ENCODE measurements at places on chromosomes 12 and 14.
A peak's percentile ranks its signal among the peaks of the same experiment; 100 is the strongest.

DNA sequence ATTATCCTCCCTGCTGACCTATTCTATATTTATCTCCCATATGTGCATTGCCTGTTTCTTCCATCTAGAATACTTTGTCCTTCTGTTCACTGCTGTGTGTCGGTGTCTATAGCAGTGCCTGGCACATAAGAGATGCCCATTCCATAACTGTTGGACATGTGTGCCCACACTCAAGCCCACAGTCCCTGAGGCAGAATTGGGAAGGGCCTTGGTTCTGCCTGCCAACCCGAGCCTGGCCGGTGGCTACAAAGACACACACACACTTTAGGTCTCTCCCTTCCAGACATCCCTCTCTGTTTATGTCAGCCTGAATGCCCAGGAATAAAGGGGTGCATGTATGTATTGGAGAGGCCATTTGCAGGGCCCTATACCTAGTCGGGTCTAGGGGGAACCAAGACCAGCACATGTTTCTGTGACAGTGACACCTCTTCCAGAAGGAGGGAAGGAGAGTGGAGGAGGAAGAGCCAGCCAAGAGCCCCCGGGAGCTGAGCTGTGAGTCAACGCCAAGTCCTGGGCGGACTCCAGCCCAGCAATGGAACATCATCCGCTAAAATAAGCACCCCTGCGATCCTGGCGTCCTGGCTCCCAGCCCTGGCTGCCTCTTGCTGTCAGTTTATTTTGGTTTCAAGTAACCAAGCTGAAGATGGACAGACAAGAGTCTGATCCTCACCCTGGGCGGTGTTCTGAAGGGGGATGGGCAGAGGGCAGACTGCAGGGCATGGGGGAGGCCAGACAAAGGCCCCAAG is 4.3 kb upstream of the ASB2 start:
- DNase-seq = no peak

DNA sequence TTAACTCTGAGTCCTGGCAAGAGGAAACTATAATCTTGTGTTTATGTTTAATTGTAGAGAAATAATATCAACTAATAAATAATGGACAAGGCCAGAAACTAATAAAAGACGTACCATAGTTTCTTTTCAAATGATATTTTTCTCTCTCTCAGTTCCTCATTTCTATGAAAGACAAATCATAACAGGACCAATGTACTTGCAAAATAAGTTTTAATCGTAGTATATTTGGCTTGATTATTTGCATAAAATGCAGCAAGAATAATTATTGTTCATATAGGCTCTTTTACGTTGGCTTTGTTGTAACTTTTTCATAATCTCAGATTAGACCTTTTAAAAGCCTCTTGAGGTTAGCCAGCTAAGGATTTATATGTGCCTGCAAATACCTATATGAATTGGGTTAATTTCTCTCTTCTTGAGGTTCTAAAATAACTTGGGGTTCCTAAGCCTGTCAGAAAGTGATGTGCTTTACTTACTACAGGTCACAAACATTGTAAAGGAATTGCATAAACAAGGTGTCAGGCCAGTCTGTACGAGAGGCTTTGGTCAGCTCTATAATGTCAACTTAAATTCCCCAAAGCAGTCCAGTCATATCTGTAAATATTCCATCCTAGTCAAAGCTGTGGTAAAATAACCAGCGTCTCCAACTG is 152.8 kb upstream of the PTPRQ start:
- DNase-seq = no peak

GRCh38 chr14:62378057-62378456 is 615.8 kb downstream of the SNAPC1 start:
- DNase-seq = no peak

- DNase-seq = peak; percentile 12
Observed at GRCh38 chr12:130838284-130838950, 633 bp downstream of the STX2 start.

DNA sequence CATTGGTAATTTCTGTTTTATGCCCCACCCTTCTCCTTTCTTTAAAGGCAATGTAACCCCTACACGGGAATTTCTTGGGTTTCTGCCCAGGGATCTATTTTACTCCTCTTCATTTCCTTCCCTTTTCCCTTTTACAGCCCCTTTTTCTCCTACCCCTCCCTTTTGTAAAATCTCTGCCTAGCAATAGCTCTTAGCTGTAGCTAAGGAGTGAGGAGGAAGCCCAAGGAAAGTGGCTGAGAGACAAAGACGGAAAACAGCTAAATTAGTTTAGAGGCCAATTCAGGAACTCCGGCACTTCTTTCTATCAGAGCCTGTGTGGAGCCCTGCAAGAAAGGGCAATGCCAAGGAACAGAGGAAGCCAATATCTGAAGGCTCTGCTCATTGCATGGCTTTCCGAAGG is 40.3 kb downstream of the SOCS2 start:
- no peak for DNase-seq

DNA sequence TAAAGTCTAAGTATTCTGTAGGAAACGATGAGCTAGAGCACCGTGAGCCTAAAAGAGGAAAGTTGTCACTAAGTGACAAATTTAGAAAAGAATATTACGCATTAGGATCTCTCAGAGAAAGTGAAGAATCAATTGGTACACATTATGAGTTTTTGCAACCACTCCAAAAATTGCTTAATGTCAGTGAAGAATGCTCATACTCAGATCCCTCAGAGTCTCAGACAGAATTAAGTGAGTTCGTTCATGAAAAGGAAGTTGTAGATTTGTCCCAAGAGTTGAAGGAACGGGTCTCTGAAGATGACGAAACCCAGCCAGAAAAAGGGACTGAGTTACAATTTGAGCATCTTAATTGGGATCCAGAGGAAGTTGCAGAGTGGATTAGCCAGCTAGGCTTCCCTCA is 1.5 kb downstream of the SAMD15 start:
- DNase-seq = no peak

DNA sequence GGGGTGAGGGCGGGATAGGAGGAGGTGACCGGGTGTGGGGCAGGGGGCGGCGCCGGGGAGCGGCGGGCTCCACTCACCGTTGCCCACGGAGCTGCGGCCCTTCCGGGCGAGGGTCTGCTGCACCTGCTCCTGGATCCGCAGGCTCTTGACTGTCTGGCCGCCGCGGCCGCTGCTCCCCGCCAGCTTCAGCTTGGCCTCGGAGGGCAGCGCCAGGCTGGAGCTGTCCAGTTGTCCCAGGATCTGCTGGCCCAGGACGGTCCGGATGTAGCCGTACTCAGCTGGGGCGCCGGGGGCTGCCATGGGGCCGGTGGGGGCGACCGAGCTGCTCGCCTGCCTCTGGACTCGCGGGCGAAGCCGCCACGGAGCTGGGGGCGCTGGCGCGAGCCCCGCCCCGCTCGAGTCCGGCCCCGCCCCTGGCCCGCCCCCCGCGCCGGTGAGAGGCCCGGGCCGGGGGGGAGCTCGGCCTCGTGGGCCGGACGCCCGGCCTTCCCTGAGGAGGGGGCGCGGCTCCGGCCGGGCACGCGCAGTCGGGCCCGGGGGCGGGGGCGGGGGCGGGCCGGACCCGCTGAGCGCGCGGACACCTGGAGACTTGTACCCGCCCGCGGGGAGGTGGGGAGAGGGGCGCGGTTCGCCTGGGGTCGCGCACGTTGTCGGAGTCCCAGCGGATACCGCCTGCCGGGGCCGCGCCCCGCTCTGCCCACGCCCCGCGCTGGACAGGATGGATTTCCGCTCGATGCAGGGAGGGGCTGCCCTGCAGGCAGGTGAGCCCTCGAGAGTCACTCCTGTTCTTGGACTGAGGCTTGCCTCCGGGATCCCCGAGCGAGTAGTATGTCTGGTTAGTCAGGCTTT is at the start of gene PKP2:
TSS of gene PKP2 (minus strand) at position 346 of the 849 bp plus-strand sequence. CDS start at position 300, 46 bp downstream.
- peak; percentile 0 for DNase-seq

DNA sequence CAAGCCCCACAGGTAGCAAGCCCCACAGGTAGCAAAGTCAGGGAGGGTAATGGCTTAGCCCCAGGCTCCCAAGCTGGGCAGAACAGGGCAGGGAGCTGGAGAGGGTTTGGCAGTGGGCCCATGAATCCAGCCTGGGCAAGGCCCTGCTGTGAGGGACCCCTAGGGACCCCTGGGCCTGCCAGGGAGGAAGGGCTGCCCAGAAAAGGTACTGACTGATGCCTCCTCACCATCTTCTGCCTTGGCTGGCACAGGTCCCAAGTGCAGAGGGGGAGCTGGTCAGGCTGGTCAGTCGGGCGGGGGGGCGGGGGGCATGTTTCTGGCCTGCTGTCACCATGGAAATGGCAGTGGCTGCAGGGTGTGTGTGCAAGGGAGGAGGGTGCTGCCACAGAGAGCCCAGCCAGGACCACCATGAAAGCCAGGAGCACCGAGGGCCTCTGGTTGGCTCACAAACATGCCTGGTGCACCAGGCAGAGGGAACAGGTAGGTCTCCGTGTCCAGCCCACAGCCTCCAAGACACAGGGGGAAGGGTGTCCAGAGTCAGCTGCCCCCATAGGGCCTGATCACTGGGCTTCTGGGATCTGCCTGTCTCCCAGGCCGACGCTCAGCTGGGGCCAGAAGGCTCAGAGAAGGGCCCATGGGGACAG is 1.5 kb upstream of the CRIP2 start:
- no peak for DNase-seq

- no peak for DNase-seq
Observed at GRCh38 chr14:53619691-53620231, 336.9 kb downstream of the BMP4 start.

Measured in activated T-cell treated with anti-CD3 and anti-CD28 coated beads for 24 hours (primary cell).